ENCODE measurements at places on chromosomes 13 and 19.

- no peak for DNase-seq
Observed at GRCh38 chr13:102856557-102856956, 10.7 kb downstream of the ERCC5 start.

DNA sequence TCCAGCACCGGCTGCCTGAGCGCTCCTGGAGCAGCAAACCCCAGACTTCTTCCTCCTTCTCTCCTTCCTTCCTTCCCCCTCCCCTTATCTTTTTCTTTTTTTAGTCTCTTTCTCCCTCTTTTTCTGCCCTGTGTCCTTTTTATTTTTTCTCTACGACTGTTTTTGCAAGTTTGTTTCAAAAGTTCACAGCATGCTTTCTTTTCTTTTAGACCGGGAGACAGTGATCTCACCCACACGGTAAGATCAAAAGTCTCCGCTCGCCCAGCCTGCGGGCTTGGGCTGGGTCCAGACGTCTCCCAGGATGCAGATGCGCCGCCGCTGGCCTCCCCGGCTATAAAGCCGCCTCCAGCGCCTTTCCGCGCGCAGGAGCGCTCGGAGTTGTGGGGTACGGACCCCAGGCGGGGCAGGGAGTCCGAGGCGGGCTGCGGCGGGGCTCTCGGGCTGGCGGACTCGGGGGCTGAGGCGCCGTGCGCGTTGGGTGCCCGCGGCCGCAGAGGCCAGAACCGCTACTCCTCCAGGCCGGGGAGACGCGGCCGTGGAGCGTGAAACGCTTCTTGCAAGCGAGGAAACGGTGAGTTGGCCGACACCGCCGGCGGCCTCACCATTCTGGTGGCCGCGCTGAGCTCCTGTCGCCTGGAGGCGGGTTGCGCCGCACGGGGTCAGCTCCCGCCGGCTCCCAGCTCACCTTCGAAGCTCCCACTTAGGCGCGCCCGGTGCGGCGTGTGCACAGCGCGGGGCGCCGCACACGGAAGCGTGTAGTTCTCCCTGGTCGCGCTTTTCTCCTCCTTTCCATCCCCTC lies 2.0 kb upstream of the TSHZ3 start:
- no peak for DNase-seq

GRCh38 chr19:1969176-1970002 lies 28.4 kb downstream of the CSNK1G2 start:
- no peak for DNase-seq

- DNase-seq: no peak
Observed at GRCh38 chr13:63481334-63481733, 2065.7 kb upstream of the PCDH20 start.

DNA sequence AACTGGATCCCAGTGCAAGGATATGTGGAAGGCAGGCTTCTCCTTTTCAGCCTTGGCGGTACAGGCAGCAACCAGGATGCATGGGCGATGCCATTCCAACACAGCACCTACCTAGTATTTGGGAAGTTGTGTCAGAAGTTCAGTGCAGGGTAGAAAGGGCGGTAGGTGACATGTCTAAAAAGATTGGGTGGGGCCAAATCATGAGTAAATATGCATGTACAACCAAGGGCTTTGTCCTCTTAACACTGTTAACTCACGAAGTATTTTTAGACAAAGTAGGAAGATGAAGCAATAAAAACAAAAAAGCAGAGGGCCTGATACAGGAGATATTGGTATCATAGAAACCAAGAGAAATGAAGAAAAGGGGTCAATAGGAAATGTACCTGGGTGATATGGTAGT lies 392.1 kb downstream of the MYO16 start:
- no peak for DNase-seq

- no peak for DNase-seq
Observed at GRCh38 chr19:11410682-11411081, 8.4 kb downstream of the RGL3 start.

- DNase-seq: no peak
Observed at GRCh38 chr19:14475251-14476073, at the start of gene PTGER1. Gene PTGER1, minus strand, starts transcription at chr19:14475354. Its CDS starts 1,034 bp downstream, at chr19:14474320.

- no peak for DNase-seq
Observed at GRCh38 chr19:49229416-49229815, 71.8 kb downstream of the TRPM4 start.

DNA sequence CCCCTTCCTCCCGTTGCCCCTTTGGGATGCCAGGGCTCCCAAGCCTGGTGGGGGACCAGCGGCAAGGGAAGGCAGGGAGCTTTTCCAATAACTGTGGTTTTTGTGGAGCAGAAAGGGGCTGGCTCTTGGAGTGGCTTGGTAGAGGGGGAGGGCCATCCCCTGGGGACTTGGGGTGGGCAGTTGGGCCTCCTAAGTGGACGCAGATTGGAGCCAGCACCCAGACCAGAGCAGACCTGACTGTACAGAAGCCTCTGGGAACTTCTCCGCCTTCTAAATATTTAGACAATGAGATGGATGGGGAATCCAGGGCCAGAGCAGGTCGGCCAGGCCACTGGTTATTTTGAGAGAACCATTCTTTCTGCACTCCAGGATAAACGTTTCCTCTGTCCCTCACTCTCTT lies 4.2 kb downstream of the PTGIR start:
- no peak for DNase-seq

DNA sequence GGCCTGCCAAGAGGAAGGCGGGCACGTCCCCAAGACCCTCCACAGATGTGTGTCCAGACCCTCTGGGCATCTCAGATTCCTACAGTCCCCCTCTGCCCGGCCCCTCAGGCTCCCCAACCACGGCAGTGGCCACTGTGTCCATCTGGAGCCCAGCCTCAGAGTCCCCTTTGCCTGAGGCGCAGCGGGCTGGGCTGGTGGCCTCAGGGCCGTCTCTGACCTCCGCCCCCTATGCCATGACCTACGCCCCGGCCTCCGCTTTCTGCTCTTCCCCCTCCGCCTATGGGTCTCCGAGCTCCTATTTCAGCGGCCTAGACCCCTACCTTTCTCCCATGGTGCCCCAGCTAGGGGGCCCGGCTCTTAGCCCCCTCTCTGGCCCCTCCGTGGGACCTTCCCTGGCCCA lies 17.7 kb downstream of the CRX start:
- DNase-seq: no peak

- no peak for DNase-seq
Observed at GRCh38 chr19:6228551-6229215, 51.1 kb downstream of the MLLT1 start.

DNA sequence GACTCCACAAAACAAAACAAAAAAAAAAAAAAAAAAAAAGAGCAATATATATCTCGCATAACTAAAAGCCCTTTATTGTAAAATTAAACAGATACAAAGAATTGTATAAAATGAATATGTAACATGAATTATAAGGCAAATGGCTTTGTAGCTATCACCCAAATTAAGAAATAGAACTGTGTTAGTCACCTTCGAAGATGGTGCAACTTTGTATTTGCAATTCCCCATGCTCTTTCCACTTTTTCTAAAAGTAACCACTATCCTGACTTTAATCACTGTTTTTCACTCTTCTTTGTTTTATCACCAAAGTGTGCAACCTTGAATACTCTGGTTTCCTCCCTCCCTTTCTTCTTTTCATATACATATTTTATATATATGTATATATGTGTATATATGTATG lies 57.1 kb upstream of the HTR2A start:
- no peak for DNase-seq

GRCh38 chr13:31320946-31321345 lies 121.2 kb downstream of the B3GLCT start:
- no peak for DNase-seq

GRCh38 chr19:41869374-41869955 lies 7.6 kb upstream of the CD79A start:
- no peak for DNase-seq

DNA sequence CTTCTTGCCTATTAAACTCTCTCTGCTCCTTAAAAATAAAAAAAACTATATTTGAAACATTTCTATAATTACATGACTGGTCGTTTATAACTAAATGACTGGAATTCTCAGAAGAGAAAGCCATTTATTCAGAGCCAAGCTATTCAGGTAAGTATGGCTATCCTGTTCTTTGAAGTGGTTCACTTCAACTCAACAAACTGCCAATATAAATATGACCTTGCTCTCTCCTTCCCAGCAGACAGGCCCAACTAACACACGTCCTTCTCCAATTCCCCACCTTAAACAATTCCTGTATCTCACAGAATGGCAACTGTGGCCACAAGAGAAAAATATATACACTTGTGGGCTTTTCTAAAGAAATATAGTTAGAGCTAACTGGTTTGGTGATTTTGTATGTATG lies 153.9 kb downstream of the MIPEP start:
- no peak for DNase-seq

DNA sequence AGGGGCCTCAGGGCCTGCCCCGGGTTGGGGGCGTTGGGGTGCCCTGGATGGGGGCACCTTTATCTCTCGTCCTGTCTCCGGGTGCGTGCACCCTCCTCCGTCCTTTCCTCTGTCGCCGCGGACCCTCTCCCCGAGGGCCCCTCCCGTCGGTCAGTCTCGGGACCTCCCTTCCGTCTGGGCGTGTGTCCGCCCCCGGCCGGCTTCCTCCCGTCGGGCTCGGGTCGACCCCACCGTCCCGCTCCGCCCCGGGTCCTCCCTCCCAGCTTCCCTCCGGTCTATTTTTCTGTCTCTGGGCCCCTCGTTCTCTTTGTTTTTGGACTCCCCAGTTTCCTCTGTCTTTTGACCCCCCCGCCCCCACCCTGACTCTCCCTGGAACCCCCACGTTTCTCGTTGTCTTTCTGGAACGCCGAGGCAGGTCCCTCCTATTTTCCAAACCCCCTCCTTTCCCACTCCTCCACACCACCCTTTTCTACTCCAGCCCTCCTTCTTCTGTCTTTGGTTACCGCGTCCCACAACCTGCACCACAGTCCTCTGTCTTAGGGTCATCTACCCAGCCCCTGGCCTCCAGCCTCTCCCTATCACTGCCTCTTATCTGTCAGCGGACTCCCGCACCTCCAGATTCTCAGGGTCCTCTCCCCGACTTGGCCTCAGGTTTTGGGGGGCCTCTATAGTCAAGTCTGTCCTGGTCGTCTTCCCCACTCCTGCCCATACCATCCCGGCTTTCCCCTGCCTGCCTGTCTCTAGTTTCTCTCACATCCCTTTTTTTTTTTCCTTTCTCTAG lies 757 bp downstream of the EGLN2 start:
- DNase-seq: no peak

GRCh38 chr19:35845215-35846037 lies 6.9 kb downstream of the NPHS1 start:
- DNase-seq: no peak

DNA sequence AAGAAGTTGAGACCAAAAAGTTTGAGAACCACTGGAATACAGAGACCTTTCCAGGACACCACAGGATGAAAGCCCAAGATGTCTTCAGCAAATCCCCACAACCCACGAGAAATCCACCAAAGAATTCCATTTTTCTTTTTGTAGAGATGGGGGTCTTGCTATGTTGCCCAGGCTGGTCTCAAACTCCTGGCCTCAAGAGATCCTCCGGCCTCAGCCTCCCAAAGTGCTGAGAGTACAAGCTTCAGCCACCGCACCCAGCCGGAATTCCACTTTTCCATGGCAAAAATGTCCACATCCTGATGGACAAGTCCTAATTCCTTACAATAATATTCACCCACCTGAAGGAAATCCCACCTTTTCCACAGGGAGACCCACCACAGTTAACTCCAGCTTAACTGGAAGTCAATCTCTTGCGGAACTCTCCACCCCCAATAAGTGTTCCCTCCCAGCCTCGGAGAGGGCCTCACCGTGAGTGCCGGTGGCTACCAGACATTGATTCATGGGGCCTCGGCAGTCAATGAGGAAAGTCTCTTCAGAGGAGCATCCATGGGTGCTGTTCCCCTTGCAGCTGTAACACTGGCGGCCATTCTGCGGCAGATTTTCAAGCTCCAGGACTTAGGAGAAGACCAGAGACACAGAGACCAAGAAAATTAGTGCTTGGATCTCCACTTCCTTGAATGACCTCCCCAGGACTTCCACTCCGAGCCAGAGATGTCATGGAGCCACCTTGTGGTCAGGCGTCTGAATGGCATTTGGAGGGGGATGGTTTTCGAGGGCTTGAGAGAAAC lies 12.3 kb upstream of the CADM4 start:
- peak; percentile 48 for DNase-seq

GRCh38 chr13:111265006-111265700 lies 55.3 kb upstream of the TEX29 start:
- no peak for DNase-seq

GRCh38 chr13:106105153-106105552 lies 430.3 kb downstream of the EFNB2 start:
- DNase-seq: no peak
